OCI-LY7 (cell line): ENCODE measurements at places on chromosomes 6 and 20. TPM values are rescaled to one million over a fixed set of nuclear protein-coding genes. Genes with fewer than 3 reads are reported as not detected.

DNA sequence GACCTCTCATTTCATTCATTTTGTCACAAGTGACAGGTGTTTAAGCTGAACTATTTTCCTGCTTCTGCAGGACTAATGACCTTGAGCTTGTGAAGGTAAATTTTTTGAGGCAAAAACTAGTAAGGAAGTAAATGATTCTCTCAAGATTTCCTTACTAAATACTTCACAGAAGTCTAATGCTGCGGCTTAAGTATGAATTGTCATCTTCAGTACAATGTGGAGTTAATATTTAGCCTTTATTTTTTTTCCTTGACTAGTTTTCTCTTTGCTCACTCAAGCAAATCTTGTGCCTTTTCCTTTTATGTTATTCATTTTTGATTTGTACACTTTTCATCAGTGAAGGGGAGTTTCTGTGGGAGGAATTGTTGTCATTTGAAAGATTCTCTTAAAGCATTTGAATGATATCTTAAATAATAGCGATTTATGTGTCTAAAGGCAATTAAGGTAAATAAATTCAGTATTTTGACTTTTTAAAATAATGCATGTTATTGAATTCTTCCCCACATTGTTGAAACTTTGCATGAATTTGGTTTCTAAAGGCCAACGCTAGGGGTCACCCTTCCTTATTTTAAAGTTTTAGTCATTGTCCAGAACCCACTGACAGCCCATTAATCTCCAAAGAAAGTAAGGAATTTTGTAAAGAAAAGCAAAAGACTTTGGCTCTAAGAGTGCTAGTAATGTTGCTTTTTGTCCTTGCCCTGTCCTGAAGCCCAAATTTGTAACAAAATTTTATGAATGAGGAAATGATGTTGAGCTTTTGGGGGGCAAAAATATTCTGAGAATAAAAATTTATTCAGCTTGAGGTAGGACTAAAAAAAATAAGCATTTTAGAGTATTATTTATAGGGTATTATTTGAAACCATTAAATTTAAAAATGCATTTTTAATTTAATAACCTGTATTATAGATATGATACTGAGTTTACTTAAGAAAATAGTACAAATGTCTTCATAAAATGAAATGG is 157.4 kb upstream of the LAMA2 start:
- DNase-seq = peak; percentile 20

DNA sequence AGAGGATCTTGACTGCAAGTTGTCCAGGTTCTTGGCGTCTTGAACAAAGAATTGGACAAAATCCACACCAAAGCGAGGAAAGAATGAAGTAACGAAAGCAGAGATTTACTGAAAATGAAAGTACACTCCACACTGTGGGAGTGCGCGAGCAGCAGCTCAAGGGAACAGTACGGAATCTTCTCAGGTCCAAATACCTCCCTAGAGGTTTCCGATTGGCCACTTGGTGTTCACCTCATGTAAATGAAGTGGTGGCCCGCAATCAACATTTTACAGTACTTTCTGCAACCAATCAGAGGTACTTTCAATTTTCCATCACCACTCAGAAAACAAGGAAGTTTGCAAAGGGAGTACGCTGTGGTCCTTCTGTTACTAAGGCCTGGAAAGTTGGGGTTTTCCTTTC is 122.4 kb downstream of the PTPRK start:
- DNase-seq = no peak

DNA sequence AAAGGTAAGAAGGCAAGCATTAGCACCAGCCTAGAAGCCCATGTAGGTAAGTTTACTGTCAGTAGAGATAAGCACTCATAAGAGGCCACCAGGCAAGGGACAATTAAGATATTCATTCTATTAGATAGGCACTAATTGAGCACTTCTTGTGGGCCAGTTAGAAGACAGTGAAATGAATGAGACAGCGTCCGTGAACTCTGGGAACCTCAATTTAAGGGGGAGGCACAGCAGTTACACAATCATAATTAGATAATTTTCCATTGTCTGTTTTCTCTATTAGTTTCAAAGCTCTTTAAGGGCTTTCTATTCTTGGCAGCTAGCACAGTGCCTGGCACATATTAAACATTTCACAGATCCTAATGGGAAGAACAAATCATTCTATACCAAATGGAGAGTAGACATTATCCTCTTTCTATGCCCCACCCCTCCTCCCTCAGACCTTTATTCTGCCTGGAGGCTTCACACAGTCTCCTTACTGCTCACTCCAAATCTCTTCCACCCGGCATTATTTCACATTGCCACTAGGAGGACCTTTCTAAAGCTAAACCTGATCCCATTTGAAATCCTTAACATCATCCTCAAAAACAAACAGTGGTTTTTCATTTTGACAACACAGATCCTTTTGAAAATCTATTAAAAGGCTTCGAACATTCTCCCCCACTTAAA is 529.6 kb downstream of the ADGRB3 start:
- no peak for DNase-seq

The CDH4 gene
- total RNA-seq = not detected in 2 replicates

GRCh38 chr6:153117986-153118879 is 12.8 kb downstream of the RGS17 start:
- no peak for DNase-seq

- DNase-seq = no peak
Observed at GRCh38 chr6:132604635-132605152, 15.2 kb upstream of the TAAR5 start.

The GGTLC1 gene
- not detected in 2 replicates for total RNA-seq

DNA sequence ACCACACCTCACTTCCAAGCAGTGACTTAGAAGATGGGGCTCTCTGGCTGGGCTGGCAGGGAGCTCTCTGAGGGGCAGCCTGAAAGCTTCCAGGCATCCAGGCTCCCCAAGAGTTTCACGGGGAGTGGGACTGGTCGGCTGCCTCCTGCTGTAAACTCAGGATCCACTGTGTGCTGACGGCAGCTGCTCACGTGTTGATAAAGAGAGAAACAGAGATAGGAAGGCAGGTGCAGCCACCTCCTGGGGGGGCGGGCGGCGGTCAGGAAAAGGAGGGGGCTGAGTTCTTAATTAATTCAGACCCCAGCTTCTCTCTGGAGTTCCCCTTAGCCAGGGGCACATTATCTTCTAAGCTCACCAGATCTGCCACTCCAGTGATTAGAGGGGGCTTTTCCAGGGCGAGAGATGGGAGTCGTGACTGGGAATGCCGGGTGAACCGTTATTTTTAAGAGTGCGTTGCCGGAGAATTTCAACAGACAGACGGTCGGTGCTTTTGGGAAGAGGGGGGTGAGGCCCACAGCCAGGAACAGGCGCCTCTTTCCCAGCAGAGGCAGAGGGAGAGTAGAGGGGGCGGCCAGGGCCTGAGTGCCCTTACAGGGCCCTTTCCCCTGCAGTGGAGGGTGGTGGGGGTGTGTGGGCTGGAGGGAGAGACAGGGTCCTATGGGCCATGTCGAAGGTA is 70.9 kb downstream of the CD40 start:
- no peak for DNase-seq

The SNRPB2 gene
- 87.8 and 97.2 TPM in 2 replicates for total RNA-seq

The SIRPB1 gene
- total RNA-seq = not detected in 2 replicates

The HRH3 gene
- not detected in 2 replicates for total RNA-seq

The BMP5 gene
- total RNA-seq = not detected in 2 replicates

GRCh38 chr6:83708970-83709747 is at the start of gene SNAP91:
Gene SNAP91 (minus strand): TSS chr6:83709101. CDS start chr6:83707927, 1,174 bp downstream.
- DNase-seq = no peak

DNA sequence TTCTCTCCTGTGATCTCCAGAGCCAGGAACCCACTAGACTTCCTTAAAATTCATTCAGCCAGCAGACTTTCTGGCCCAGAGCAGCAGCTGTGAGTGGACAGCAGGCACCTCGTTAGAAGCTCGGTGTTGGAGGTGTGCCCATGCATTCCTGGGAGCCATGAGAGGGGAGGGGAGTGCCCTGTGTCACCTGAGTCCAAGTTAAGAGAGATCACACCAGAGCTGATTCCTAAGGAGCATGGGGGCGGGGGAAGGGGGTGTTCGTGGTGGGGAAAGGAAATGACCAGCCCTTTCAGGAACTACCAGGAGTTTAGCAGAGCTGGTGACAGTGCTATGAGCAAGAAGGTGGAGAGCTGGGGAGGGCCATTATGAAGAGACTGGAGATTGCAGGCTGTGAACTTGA is 46.9 kb downstream of the GFRA4 start:
- DNase-seq = no peak

DNA sequence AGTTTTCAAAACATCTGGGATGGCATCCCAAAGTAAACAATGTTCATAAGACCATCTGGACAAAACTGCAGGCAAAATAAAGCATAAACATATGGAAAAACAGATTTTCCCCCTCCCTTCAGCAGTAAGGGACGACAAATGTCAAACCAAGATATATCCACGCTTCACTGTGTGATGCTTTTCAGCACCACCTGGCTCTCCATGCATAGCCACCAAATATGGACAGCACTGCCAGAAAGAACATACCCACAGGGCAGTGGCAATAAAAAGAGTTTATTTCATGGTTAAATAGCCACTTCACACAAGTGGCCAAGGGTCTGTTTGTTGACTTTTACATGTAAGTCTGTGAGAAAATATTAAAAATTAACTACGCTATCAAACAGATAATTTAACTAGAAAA is 23.1 kb downstream of the USP45 start:
- DNase-seq = no peak

The NKX2-2 gene
- total RNA-seq = not detected in 2 replicates

DNA sequence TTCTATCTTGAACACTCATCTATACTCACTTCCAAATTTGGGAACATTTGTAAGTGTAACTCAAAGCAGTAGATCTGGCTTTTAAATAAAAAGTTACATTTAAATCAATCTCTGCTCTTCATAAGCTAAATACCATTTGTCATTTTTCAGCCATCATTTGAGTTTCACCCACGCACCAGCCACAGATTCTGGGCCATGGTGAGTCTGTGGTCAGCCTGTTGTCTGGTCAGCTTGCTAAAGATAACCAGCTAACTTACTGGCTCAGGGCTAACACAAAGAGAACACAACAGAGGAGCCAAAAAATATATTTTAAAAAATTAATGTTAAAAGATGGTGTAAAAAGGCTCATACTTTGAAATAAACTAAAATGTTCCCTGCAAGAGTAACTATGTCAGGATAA is 181.3 kb downstream of the KIF6 start:
- DNase-seq = no peak

DNA sequence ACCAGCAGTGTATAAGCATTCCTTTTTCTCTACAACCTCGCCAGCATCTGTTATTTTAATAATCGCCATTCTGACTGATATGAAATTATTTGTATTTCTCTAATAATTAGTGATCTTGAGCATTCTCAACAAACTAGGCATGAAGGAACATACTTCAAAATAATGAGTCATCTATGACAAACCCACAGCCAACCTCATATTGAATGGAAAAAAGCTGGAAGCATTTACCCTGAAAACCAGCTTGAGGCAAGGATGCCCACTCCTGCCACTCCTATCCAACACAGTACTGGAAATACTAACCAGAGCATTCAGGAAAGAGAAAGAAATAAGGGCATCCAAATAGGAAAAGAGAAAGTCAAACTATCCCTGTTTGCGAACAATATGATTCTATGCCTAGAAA is 390.6 kb upstream of the ID4 start:
- no peak for DNase-seq

- DNase-seq = no peak
Observed at GRCh38 chr6:47375426-47375825, 65.7 kb upstream of the TNFRSF21 start.

DNA sequence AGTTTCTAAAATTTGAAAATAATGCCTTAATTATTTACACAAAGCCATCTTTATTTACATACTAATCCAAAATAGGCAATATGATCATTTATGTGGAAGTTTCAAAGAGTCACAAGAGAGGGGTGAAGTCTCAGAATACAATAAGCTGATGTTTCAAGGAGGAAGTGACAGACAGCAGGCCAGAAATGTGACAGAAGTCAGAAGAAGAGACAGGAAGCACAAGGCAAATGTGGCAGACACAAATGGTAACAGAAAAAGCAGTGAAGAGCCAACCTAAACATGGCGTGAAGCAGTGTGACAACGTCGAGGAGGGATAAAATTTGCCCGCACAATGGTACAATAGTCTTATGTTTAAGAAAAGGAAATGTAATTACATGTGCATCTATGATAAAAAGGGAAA is 59.8 kb downstream of the SHPRH start:
- peak; percentile 72 for DNase-seq

The OR2B2 gene
- total RNA-seq = not detected in 2 replicates

DNA sequence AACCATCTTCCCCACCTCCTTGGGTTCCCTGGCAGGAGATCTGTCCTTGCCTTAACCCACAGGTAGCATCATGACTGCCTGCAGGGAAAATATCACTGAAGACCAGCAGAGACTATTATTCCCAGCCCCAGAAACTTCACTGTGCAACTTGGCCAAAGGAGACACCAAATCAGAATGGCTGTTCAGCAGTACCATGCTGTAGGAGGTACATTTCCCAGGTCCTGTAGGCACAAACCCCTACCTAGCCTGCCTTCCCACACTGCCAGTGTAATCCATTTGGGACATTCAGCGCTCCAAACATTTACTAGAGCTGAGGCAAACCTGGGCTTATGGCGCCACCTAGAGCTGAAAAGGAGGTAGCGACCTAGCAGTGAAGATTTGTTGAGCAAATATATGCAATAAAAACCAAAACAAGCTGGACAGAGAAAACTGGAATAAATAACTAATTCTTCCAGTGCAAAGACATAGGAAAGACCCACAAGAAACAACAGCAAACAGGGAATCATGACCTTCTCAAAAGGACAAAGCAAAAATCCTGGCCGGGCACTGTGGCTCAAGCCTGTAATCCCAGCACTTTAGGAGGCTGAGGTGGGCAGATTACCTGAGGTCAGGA is 60.3 kb downstream of the VTA1 start:
- DNase-seq = peak; percentile 44

The HLA-DPA1 gene
- 253 and 256 TPM in 2 replicates for total RNA-seq

The FABP7 gene
- not detected in 2 replicates for total RNA-seq

The C6orf136 gene
- 26.7 and 29.5 TPM in 2 replicates for total RNA-seq

DNA sequence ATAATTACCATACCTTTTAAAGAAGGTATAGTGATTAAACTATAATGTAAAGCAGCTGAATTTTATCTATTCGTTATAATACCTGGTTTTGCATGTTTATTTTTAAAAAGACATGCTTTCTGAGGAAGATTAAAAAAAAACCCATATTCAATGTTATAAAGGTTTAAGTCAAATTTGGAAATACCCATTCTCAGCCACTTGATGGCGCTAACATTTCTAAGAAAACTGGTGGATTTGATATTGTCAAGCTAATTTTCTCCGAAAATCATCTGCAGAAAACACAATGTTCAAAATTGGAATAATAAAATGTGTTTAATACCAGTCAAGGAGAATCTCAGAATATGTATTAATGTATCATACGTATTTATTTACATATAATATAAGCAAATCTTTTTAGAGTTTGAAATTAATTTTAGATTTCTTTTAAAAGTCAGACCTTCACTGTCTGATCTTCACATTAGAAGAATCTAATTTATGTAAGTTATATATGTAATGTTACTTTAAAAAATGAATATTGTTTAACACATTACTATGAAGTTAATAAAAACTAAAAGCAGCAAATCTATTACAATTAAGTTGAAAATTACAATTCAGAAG is 35.0 kb downstream of the SHPRH start:
- peak; percentile 63 for DNase-seq

GRCh38 chr6:79864001-79864400 is 83.4 kb downstream of the ELOVL4 start:
- DNase-seq = no peak

DNA sequence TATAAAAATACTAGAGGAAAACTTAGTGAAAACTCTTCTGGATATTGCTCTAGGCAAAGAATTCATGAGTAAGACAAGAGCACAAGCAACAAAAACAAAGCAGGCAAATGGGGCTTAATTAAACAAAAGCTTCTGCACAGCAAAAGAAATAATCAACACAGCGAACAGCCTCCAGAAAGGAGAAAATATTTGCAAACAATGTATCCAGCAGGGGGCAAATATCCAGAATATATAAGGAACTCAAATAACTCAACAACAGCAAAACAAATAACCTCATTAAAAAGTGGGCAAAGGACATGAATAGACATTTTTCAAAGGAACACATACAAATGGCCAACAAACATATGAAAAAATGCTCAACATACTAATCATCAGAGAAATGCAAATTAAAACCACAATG is 17.1 kb upstream of the HECA start:
- no peak for DNase-seq
